Left lung (tissue), 14 donors: ENCODE measurements at places on chromosomes 16 and 17.
A peak's percentile ranks its signal among the peaks of the same experiment; 100 is the strongest.

GRCh38 chr17:82107341-82107860 lies 9.4 kb upstream of the FASN start:
- no peak for DNase-seq

GRCh38 chr16:8763899-8764298 lies 33.5 kb downstream of the TMEM186 start:
- no peak for DNase-seq

DNA sequence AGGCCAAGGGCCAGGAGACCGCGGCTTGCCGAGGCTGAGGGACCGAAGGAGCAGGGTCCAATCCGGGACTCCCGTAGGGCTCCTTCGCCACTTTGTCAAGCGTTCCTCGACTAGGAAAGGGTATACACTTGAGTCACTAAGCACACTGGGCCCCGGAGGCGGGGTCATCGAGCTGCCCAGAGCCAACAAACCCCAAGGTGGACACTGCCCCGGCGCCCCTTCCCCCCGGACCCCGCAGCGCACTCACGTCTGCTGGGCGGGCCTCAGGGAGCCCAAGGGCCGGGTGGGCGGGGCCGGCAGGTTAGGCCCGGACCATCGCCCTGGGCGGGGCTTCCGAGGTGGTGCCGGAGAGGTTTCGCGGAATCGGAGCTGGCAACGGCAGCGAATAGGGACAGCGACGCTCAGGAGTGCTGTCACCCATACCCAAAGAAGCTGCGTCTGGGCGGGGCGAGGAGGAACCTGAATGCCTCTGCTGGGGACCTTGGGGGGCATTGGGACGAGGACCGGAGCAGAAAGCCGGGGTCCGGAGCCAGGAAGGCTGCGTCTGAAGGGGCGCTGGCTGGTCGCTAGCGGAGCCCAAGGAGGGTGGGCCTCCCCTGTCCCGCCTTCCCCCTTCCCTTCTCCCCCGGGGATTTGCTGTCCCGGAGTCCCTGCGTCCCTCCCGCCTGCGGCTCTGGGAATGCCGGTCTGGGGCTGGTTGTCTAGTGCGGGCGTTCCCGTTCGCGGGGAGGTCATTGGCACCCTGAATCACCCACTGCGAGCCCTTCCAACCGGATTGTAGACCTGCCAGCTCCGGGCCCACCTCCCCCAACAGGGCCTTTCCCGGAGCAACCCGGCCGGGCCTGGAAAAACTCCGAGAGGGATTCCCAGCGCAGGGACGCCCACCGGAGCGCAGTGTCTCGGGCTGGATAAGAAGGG lies 118.2 kb upstream of the SMURF2 start:
- DNase-seq = peak; percentile 93

- DNase-seq = no peak
Observed at GRCh38 chr16:85237817-85238216, 125.5 kb upstream of the CIBAR2 start.

GRCh38 chr16:12099451-12100123 lies 123.1 kb downstream of the SNX29 start:
- DNase-seq = no peak

- DNase-seq = no peak
Observed at GRCh38 chr16:48495303-48495702, 110.1 kb upstream of the SIAH1 start.

DNA sequence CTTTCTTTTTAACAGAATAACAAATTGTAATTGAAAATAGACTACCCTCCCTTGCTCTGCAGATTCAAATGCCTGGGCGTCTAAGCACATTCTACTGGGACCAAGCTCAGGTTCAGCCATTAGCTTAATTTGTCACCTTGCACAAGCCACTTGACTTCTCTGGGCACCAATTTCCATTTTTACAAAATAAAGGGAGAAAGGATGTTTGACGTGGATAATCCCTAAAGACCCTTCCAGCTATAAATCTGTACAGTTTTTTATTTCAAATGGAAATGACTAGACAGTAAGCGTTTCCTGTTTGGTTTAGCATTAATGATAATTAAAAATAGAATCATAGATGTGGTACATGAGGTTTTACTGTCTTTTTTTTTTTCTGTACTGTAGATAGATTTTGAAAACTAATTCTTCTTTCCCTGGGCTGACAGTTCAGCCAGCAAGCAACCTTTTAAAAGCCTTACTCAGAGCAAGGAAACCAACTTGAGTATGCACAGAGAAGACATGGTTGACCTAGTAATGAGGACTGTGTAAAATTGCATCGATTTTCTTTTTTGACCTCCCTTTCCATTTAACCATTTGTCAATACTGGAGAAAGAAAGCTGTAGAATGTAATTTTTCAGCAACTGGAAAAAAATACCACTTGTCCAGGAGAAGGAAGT lies 1329.5 kb upstream of the CDH8 start:
- no peak for DNase-seq

DNA sequence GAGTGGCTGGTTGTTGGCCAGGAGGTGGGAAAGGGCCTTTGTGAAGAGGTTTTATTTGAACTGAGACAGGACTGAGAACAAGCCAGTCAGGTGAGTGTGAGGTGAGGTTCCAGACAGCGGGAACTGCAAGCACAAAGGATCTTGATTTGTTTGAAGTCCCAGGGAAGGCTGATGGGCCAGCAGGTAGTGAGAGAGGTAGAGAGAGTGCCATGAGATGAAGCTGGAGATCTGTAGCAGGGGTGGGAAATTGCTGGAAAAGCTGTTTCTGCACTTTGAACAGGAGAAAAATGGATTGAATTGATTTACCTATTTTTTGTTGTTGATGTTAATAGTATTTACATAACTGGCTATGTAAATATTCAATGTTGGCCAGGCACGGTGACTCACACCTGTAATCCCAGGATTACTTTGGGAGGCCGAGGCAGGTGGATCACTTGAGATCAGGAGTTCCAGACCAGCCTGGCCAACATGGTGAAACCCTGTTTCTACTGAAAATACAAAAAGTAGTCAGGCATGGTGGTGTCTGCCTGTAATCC lies 7.7 kb upstream of the DCTPP1 start:
- DNase-seq = peak; percentile 49

GRCh38 chr17:62902531-62903220 lies 63.4 kb upstream of the TANC2 start:
- DNase-seq = no peak

GRCh38 chr17:2090804-2091534 lies 36.1 kb downstream of the HIC1 start:
- DNase-seq = no peak

- no peak for DNase-seq
Observed at GRCh38 chr17:32112416-32112815, 29.9 kb upstream of the RHOT1 start.

DNA sequence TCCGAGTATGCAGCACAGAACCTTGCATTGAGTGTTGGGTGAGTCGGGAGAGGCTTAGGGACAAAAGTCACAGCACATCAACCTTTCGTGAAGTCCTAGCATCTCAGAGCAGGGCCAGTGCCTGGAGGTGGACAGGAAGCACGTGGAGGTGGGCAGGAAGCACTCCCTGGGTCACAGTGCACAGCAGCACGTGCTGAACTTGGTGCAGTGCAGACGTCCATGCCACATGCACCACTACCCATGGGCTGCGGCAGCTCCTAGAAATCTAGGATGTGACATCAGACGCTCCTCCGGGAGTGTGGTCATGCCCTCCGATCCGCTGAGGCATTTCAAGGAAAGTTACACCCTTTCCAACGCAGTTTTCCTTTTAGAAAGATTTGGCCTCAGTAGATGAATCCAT lies 83.4 kb upstream of the CHMP6 start:
- no peak for DNase-seq

- DNase-seq = no peak
Observed at GRCh38 chr16:27273670-27274423, 5.3 kb upstream of the NSMCE1 start.

DNA sequence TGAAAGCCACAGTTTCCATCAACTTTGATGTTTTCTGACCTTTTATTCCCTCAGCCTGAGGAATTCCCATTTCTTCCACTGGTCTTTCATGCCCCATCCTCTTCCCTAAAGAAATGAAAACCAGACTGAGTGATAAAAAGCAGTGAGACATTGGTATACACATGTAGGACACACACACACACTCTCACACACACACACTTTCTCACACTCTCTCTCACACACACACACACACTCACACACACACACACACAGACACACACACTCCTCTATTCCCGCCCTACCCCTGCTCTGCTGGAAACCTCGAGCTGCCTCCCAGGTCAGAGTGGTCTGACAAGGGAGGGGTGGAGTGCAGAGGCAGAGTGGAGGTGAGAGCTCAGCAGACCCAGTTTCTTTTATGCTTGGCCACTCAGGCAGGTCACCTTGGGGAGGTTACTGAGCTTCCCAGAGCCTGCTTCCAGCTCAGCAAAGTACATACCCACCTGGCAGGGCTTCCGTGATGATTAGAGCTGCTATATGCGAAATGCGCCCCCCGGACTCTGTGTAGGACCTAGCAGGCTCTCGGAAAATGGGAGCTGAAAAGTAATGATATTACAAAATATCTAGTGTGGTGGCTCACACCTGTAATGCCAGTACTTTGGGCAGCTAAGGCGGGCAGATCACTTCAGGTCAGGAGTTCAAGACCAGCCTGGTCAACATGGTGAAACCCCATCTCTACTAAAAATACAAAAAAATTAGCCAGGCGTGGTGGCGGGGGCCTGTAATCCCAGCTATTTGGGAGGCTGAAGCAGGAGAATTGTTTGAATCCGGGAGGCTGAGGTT lies 30.7 kb downstream of the CCR7 start:
- no peak for DNase-seq

DNA sequence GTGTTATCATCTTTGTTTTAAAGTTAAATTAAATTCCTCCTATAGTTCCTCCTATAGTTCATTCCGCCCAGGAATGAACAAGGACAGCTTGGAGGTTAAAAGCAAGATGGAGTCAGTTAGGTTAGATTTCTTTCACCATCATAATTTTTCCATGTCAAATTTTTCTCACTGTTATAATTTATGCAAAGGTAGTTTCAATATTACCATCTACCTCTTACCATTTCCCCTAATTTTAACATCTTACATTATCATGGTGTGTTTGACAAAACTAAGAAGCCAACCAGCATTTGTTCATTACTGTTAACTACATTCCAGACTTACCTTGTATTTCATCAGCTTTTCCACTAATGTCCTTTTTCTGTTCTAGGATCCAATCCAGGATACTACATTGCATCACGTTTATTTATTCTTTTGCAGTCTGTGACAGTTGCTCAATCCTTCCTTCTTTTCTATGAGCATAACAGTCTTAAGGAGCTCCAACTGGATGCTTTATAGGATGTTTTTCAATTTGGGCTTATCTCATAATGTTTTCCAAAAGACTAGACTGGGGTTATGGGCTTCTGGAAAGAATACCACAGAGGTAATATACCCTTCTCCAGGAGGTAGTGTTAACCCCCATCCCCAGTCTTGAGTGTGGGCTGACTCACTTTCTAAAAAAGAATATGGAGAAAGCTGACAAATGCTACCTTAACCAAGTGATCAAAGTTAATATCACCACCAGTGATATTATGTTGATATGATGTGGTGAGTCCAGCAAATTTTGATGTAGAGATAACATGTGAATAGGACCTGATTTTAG lies 158.5 kb downstream of the PPM1E start:
- no peak for DNase-seq

DNA sequence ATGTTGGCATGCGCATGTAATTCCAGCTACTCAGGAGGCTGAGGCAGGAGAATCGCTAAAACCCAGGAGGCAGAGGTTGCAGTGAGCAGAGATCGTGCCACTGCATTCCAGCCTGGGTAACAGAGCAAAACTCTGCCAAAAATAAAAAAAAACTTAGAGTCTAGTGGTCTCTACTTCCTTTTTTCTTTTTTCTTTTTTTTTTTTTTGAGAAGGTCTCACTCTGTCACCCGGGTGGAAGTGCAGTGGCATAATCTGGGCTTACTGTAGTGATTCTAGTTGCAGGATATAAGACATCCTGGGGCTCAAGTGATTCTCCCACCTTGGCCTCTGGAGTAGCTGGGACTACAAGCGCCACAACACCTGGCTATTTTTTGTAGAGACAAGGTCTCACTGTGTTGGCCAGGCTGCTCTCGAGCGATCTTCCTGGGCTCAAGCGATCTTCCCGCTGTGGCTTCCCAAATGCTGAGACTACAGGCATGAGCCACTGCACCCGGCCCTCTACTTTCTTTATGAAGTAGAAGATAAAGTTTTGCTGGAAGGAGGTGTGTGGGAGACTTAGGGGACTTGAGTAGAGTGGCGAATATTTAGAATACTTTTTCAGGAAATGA lies 47.9 kb upstream of the TAOK1 start:
- DNase-seq = no peak

DNA sequence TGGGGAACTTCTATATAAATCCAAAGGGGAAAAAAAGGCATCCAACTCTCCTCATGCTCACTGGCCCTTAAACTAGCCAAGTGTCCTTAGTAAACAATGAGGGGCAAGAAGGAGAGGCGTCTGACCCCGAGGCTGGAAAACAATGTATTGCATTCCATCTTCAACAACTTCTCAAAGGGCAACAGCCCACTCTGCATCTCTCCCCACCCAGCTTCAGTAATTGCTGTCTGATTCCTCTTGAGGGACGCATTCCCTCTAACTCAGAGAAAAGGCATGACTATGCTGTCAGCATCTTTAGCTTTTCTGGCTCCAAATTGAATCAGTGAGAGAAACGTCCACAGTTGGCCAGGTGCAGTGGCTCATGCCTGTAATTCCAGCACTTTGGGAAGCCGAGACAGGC lies 145.8 kb downstream of the SLC39A11 start:
- DNase-seq = no peak

GRCh38 chr16:10577305-10578202 lies 2.8 kb downstream of the EMP2 start:
- no peak for DNase-seq

DNA sequence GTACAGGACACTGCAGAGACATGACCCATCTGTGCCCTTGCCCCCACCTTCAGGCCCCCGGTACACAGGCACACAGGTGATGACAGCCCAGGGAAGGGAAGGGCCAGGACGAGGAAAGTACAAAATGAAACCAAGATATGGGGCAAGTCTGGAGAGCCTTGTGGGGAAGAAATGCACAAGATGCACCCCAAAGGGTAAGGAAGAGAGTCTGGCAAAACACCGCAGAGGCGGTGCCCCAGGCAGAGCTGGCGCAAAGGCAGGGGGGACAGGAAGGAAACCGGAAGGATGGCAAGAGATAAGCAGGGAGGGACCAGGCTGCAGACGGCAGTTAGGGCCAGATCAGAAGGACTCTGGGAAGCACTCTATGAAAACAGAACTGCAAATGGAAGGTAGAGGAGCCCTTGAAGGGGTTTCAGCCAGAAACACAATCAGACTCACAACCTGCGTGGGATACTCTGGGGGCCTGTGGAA lies 81.4 kb downstream of the SLC39A11 start:
- DNase-seq = no peak

DNA sequence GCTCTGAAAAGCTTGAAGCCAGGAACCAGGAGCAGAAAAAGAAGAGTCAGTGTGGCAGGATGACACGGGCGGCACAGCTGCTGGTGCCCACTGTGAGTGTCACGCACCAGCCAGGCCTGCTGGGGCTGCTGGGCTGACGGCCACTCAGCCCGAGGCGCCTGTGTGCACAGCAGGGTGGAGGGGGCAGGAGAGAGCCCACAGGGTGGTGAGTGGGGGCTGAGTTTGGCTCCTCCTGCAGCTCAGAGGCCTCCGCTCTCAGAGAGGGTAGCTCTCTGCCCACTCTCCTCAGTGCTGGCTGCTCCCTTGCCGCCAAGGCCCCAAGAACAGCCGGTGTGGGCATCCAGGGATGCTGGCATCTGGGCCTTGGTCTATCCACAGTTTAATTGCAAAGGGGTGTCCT lies 59.6 kb downstream of the GSG1L start:
- no peak for DNase-seq

- DNase-seq = no peak
Observed at GRCh38 chr16:53515259-53515658, 12.2 kb upstream of the AKTIP start.
